Activated CD8-positive, alpha-beta T cell treated with anti-CD3 and anti-CD28 coated beads for 36 hours (primary cell): ENCODE measurements at places on chromosomes 7 and 10. TPM values are rescaled to one million over a fixed set of nuclear protein-coding genes. Genes with fewer than 3 reads are reported as not detected.

DNA sequence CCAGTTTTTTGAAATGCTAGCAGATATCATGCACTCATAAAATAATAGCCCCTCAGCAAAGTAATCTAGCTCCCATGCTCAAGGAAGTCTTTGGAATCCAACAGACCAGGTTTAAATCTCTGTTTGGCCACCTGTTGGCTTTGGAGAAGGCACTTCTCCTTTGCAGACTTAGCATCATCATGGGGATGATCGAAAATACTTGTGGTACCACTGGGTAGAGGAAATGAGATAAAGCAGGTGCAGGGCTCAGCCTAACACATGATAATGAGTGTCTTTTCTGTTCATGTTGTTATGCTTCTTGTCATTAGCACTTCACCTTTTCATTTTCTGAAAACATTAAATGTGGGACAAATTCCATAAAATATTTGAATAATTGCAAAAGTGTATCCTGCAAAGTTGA lies 67.4 kb downstream of the LRRC18 start:
- no peak overlapping the region for H3K27ac ChIP-seq
- no peaks in the 10 kb centered on the region for H3K36me3 ChIP-seq
- no peaks in the 10 kb centered on the region for H3K4me1 ChIP-seq
- no peak overlapping the region for H3K4me3 ChIP-seq

- no peak overlapping the region for H3K4me3 ChIP-seq
- H3K27ac ChIP-seq: no peak overlapping the region
- no peak for DNase-seq
- no peaks in the 10 kb centered on the region for H3K4me1 ChIP-seq
These were observed 137.3 kb downstream of the AGMO start for GRCh38 chr7:15424468-15424867.

DNA sequence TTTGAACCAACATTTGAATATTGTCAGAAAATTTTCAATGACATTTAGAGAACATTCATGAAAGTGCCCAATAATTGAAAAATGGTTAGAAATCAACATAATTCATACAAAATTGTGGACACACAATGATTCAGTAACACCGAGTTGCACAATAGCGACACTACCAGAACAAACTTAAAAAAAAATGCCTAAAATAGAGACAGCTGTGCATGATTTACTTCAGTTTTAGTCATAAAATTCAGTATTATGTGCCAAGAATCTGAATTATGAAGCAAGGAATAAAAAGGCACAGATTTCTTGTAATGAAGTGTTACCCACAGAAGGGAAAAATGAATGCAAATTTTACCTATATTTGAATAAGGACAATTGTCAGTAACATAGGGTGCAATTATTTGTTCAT lies 396.0 kb downstream of the SEMA3D start:
- no peak overlapping the region for H3K27ac ChIP-seq
- no peaks in the 10 kb centered on the region for H3K27me3 ChIP-seq
- no peak for DNase-seq
- no peak overlapping the region for H3K4me3 ChIP-seq
- no peaks in the 10 kb centered on the region for H3K4me1 ChIP-seq
- no peaks in the 10 kb centered on the region for H3K36me3 ChIP-seq

DNA sequence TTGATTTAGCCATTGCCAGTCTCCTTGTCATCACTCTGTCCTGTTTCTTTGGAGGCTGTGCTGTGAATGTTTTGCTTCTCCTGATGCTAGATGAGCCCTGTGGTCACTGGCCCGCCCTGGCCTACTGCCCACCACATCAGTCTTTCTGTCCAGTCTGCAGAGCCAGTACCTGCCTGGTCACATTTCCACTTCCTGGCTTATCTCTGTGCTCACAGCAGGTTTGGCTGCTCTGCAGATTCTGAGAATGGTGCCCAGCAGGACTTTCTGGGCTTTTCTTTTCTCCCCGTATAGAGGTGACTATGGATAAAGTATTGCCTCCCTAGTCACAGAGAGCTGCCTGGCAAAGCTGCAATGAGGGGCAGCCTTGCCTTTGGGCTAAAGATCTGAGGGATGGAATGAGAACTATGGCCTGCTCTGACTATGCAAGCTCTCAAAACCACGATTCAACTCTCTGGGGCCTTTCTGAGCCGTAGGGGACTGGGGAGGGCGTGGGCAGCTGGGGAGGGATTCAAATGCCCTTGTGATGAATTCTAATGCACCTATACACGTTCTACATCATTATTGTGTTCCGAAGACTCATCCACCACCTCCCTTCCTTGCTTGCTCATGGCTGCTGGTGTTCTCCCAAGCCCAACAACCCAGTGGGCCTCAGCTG lies 410.4 kb upstream of the NPVF start:
- no peaks in the 10 kb centered on the region for H3K27me3 ChIP-seq
- no peaks in the 10 kb centered on the region for H3K36me3 ChIP-seq
- no peak overlapping the region for H3K27ac ChIP-seq
- no peak for DNase-seq

Gene SPAM1
- total RNA-seq: not detected

DNA sequence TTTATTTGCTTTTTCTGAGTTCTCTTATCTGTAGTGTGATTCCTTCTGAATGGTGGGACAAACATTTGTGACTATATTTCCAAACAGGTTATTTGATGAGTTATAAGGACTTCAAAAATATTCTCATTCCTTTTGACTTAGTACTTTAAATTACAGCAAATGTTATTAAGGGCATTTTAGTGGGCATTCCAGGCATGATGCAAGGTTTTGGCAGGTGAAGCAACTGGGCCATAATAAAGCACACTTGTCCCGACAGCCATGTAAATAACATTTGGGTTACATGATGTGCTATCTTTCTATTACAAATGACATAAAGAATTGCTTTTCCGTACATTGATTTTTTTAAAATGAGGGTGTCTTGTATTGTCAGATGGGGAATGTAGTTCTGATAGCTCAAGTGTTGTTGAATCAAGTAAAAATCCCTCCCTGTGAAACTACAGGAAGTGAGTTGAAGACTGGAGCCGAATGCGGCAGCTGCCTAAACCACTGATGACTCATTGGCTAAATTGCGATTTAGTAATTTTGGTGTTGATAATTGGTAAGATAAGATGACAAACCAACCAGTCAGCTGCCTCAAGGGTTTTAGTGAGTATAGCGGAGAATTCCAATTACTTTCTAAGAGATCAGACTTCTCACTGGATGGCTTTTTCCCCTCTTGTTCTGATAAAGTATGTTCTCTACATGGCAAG lies 231.3 kb upstream of the NPY start:
- no peaks in the 10 kb centered on the region for H3K36me3 ChIP-seq
- peaks cover 12% of the 10 kb centered on the region for H3K27me3 ChIP-seq
- no peaks in the 10 kb centered on the region for H3K4me1 ChIP-seq
- H3K4me3 ChIP-seq: no peak overlapping the region
- peak; percentile 2 for DNase-seq

DNA sequence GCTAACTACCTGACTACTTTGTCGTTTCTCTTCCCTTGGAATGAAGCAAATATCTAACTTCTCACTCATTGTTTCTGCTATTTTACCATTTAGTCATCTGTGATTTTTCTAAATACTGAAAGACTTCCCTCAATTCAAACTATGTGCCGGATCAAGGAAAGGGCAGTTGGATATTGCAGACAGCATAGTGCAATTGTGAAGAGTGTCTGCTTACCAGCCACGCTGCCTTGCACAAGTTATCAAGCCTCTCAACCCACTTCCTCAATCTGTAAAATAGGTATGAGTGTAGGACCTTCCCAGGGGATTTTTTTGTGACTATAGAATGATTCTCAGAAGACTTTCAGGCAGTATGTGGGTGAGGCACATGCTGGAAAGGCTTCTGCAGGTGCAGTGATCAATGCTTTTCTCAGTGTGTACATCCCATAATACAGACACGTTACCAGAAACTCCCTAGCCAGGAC lies 54.3 kb downstream of the EGFR start:
- peaks cover 10% of the 10 kb centered on the region for H3K27me3 ChIP-seq
- no peaks in the 10 kb centered on the region for H3K36me3 ChIP-seq
- no peak overlapping the region for H3K27ac ChIP-seq
- H3K4me3 ChIP-seq: no peak overlapping the region
- H3K4me1 ChIP-seq: peaks cover 17% of the 10 kb centered on the region

DNA sequence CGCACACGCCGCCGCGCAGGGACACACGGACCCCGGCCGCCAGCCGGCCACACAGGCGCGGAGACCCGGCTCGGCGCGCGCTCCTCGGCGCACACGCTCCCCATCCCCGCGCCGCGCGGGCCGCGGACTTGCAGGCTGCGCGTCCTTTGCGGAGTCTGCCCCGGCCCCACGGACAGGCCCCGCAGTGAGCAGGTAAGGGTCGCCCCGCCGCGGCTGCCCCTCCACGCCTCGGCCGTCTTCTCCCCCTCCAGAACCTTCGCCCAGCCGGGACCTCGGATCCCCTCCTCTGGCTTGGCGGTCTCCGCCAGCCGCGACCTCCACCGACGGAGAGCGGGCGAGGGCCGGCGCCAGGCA lies 356 bp downstream of the ADCYAP1R1 start:
- H3K4me1 ChIP-seq: no peaks in the 10 kb centered on the region
- H3K27me3 ChIP-seq: peaks cover 28% of the 10 kb centered on the region
- H3K27ac ChIP-seq: no peak overlapping the region
- no peaks in the 10 kb centered on the region for H3K36me3 ChIP-seq
- no peak overlapping the region for H3K4me3 ChIP-seq
- no peak for DNase-seq

DNA sequence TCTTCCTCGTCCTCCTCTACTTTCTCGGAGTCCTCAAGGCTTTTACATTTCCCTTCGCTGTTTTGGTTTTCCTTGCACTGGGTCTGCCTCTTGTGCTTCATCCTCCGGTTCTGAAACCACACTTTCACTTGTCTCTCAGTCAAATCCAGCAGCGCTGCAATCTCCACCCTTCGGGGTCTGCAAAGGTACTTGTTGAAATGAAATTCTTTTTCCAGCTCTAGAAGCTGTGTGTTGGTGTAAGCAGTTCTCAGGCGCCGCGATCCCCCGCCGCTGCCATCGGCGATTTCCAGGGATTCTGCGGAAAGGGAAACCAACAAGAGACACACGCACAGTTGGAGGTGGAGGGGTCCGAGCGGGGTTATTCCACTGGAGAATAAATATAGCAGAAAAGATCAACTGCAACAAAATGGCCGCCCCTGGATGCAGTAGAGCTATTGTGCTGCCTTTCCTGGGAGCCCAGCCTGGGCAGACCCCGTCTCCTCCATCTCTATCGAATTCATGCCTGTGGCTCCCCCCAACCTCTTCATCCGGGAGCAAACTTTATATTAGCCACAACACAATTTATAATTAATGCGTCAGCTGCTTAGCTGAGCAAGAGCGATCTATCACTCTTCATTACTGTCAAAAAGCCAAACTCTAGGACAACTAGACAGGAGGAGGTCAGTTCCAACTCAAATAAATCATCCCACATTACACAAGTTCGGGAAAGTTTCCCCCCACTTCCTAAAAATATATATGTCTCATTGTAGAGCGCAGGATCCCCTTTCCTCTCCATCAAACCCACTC lies 1.1 kb downstream of the HOXA2 start:
- peaks cover 52% of the 10 kb centered on the region for H3K27me3 ChIP-seq
- H3K4me3 ChIP-seq: no peak overlapping the region
- peaks cover 4% of the 10 kb centered on the region for H3K36me3 ChIP-seq
- no peak overlapping the region for H3K27ac ChIP-seq
- H3K4me1 ChIP-seq: peaks cover 22% of the 10 kb centered on the region

GRCh38 chr7:53539558-53539957 lies 504.1 kb downstream of the POM121L12 start:
- no peaks in the 10 kb centered on the region for H3K36me3 ChIP-seq
- no peaks in the 10 kb centered on the region for H3K27me3 ChIP-seq
- DNase-seq: no peak
- no peaks in the 10 kb centered on the region for H3K4me1 ChIP-seq
- H3K4me3 ChIP-seq: no peak overlapping the region
- no peak overlapping the region for H3K27ac ChIP-seq

- DNase-seq: no peak
- H3K4me1 ChIP-seq: no peaks in the 10 kb centered on the region
- H3K36me3 ChIP-seq: no peaks in the 10 kb centered on the region
- no peak overlapping the region for H3K27ac ChIP-seq
- H3K4me3 ChIP-seq: no peak overlapping the region
These were observed 355.0 kb downstream of the GLRX3 start for GRCh38 chr10:130491011-130491692.

DNA sequence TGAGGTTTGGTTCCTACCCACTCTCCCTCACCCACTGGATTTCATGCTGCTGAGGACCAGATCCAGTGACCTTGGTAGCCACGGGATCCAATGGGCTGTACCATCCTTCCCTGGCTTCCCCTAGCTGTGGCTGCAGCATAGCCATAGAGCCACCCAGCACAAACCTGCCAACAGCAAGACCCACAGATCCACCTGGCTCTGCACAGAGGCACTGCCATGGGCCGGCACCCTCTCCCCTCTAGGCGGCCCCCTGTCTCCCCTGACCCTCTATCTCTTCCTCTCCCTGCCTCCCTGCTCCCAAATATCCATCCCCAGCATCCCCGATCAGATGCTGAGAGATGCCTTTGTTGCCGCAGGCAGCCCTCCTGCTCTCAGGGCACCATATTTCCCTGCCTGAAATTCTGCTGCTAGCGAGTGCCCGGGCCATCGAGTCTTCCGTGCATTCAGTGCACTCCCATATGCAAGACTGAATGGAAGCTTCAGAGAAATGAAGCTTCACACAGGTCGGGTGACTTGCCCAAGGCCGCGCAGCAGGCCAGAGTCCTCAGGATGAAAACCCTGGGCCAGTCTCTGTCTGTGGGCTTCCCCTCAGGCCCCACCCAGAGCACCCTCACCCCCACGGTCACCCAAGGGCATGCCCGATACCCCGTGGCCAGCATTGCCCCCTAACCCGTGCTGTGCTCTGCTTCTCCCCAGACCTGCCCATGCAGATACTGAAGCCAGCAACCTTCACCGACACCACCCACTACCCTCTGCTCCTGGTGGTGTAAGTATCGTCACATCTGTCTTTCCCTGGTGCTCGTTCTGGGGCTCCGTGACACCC lies 130.8 kb downstream of the PAXIP1 start:
- no peak overlapping the region for H3K27ac ChIP-seq
- H3K36me3 ChIP-seq: no peaks in the 10 kb centered on the region
- H3K4me3 ChIP-seq: no peak overlapping the region
- no peaks in the 10 kb centered on the region for H3K4me1 ChIP-seq
- DNase-seq: no peak

Gene ATG9B
- 12.6 TPM for total RNA-seq

- peaks cover 5% of the 10 kb centered on the region for H3K36me3 ChIP-seq
- DNase-seq: no peak
- peaks cover 42% of the 10 kb centered on the region for H3K4me1 ChIP-seq
- no peak overlapping the region for H3K4me3 ChIP-seq
- no peak overlapping the region for H3K27ac ChIP-seq
- no peaks in the 10 kb centered on the region for H3K27me3 ChIP-seq
These were observed 24.3 kb downstream of the PDZD8 start for GRCh38 chr10:117350909-117351308.

GRCh38 chr10:62047228-62047892 lies 145.9 kb downstream of the ARID5B start:
- peaks cover 64% of the 10 kb centered on the region for H3K36me3 ChIP-seq
- H3K4me1 ChIP-seq: peaks cover 92% of the 10 kb centered on the region
- H3K27ac ChIP-seq: peak overlapping the region; percentile 95
- H3K4me3 ChIP-seq: peak overlapping the region; percentile 84
